Aorta (tissue), 5 donors: ENCODE measurements at places on chromosomes 12 and 14. TPM values are rescaled to one million over a fixed set of nuclear protein-coding genes. Genes with fewer than 3 reads are reported as not detected.

DNA sequence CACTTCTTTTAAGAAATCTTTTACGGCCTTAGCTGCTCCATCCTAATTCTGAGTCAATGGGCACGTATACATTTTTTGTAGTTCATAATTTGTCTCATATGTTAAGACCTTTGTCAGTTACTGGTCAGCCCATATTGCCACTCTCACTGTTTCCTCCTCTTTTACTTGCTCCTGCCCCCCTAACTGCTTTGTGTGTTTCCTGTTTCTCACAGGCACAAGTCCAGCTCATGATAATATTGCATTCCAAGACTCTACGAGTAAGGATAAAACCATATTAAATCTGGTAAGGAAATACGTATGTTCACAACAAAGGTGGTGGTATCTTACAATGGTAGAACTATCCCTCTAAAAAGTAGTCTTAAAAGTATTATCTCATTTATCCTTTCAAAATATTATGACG, 111.7 kb downstream of the DNAI7 start:
- H3K27ac ChIP-seq, result no peak overlapping the region
- H3K4me3 ChIP-seq, result no peak overlapping the region
- no peak for DNase-seq
- H3K4me1 ChIP-seq, result no peaks in the 10 kb centered on the region
- H3K36me3 ChIP-seq, result no peaks in the 10 kb centered on the region

Gene NKX2-1
- not detected for total RNA-seq

Gene ERBB3
- total RNA-seq, result 3.2 TPM

- H3K4me1 ChIP-seq, result no peaks in the 10 kb centered on the region
- H3K4me3 ChIP-seq, result no peak overlapping the region
- no peak overlapping the region for H3K27ac ChIP-seq
Observed at GRCh38 chr12:11600199-11600598, 49.3 kb upstream of the ETV6 start.

GRCh38 chr12:109592905-109593272, 19.3 kb downstream of the MVK start:
- DNase-seq, result no peak
- H3K4me3 ChIP-seq, result no peak overlapping the region
- H3K4me1 ChIP-seq, result no peaks in the 10 kb centered on the region
- no peaks in the 10 kb centered on the region for H3K27me3 ChIP-seq
- peaks cover 4% of the 10 kb centered on the region for H3K36me3 ChIP-seq
- H3K27ac ChIP-seq, result no peak overlapping the region

DNA sequence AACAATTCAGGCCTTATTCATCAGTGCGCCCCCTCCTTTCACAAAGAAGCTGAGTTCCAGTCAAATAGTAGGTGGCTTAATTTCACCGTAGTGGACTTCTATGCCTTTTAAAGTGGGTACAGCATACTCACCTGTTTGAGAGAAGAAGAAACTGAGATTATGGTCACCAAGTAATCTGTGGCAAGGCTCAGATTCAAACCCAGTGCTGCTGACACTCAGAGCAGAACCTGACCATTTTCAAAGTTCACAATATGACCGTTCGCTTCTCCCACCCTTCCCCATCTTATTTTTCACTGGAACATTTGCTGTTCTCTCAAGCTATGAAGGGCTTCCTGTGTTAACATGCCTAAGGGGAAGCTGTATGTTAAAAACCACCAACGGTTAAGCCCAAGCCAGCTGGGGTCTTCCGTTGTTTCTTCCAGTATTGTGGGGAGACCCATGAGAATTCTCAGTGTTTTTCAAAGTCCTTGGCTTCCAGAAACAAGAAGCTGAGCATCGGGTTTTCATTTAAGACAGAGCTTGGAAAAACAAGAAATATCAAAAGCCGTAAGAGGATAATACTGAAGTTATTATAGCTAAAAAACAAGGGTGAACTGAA, 6.1 kb upstream of the PSMA6 start:
- DNase-seq, result no peak
- H3K27me3 ChIP-seq, result no peaks in the 10 kb centered on the region
- H3K4me1 ChIP-seq, result no peaks in the 10 kb centered on the region
- H3K27ac ChIP-seq, result no peak overlapping the region
- H3K36me3 ChIP-seq, result no peaks in the 10 kb centered on the region
- no peak overlapping the region for H3K4me3 ChIP-seq

DNA sequence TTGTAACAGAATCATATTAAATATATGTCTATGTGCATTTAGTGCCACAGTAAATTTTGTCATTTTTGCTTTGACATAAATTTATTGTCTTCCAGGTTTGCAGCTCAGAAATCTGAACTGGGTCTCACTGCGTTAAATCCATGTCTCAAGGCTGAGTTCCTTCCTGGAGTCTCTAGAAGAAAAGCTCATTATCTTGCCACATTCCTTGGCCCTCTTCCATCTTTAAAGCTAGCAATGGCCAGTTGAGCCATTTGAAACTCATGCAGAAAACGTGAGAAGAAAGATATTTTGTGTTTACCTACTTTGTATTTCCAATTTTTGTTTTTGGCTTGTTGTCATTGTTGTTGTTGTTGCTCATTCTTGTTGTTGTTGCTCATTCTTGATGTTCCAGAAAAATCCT, 10.7 kb downstream of the PRH1 start:
- no peaks in the 10 kb centered on the region for H3K4me1 ChIP-seq
- no peaks in the 10 kb centered on the region for H3K27me3 ChIP-seq
- no peak overlapping the region for H3K4me3 ChIP-seq
- H3K36me3 ChIP-seq, result peaks cover 5% of the 10 kb centered on the region
- H3K27ac ChIP-seq, result no peak overlapping the region
- no peak for DNase-seq

- no peak overlapping the region for H3K4me3 ChIP-seq
- DNase-seq, result peak; percentile 95
- H3K27me3 ChIP-seq, result no peaks in the 10 kb centered on the region
- H3K4me1 ChIP-seq, result peaks cover 4% of the 10 kb centered on the region
- H3K36me3 ChIP-seq, result no peaks in the 10 kb centered on the region
Observed at GRCh38 chr12:49673446-49674317, 33.5 kb downstream of the FMNL3 start.

- no peak for DNase-seq
- no peaks in the 10 kb centered on the region for H3K36me3 ChIP-seq
- no peak overlapping the region for H3K27ac ChIP-seq
- H3K4me3 ChIP-seq, result no peak overlapping the region
Observed at GRCh38 chr14:80427101-80427500, 215.8 kb upstream of the DIO2 start.

DNA sequence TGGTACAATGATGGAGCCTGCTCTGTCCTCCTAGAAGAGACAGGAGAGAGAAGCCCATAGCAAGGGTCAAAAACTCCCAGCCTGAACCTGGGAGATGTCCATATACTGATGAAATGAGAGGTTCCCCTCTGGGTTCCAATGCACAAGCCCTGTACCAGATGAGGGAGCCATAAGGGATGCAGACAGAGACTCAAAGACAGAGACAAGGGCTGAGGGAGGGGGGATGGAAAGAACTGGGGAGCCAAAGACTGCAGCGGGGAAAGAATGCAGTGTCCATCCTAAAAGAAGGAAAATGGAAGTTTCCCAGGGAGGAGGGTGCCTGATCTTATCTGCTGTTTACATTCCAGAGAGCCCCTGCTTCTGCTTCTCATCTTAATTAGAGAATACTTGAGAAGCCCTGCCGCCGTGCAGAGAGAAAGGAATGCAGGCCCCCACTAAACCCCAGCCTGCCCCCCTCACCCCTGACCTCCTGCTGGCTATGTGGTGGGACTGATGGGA, 27.7 kb downstream of the KRT18 start:
- peaks cover 4% of the 10 kb centered on the region for H3K4me1 ChIP-seq
- no peak overlapping the region for H3K4me3 ChIP-seq
- H3K27ac ChIP-seq, result no peak overlapping the region
- no peak for DNase-seq
- H3K27me3 ChIP-seq, result no peaks in the 10 kb centered on the region

Gene CLEC1B
- not detected for total RNA-seq

Gene IFNG-AS1
- total RNA-seq, result 0.54 TPM

- H3K27me3 ChIP-seq, result no peaks in the 10 kb centered on the region
- no peak overlapping the region for H3K4me3 ChIP-seq
- no peaks in the 10 kb centered on the region for H3K4me1 ChIP-seq
Observed at GRCh38 chr14:67269298-67270060, 28.2 kb downstream of the PALS1 start.

DNA sequence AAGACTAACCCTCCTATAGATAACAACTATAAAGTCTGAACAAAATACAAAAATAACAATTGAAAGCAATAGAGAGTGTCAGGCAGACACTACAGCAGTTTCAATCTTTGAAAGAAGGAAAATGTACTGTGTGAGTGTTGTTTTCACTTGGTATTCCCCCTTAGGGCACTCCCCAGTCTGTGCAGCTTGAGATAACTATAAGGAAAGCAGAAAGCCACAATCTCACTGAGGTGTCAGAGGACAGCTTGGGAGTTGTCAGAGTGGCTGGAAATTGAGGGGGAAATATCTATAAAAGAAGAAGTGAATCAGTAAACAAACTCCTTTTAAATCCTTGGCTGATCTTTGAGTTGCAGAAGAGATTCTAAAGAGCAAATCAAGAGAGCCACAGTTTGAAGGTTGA, 364.8 kb downstream of the NELL2 start:
- H3K27ac ChIP-seq, result no peak overlapping the region
- no peak for DNase-seq
- no peaks in the 10 kb centered on the region for H3K4me1 ChIP-seq
- no peaks in the 10 kb centered on the region for H3K36me3 ChIP-seq
- H3K4me3 ChIP-seq, result no peak overlapping the region

Gene KRT6C
- total RNA-seq, result not detected

DNA sequence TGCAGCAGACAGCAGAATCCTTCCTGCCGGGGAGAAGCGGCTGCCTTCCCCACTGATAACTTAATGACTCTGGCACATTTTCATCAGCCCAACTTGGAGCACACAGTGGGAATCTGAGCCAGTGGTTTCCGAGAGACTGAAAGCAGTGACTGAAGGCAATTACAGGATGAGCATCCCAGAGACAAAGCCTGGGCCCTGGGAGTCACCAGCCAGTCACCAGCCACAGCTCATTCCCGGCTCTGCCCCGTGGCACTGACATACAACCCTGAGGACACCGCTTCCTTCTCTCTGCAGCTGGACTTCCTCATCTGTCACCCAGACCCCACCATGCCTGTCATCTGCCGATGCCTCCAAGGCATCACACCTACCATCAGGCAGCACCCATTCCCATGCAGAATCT, 192.3 kb downstream of the DPF3 start:
- H3K27me3 ChIP-seq, result no peaks in the 10 kb centered on the region
- H3K27ac ChIP-seq, result no peak overlapping the region
- no peak overlapping the region for H3K4me3 ChIP-seq
- no peaks in the 10 kb centered on the region for H3K4me1 ChIP-seq

Gene TAS2R30
- total RNA-seq, result 8.6 TPM

Gene PPP1R36
- total RNA-seq, result 0.42 TPM

- H3K27me3 ChIP-seq, result no peaks in the 10 kb centered on the region
- no peaks in the 10 kb centered on the region for H3K36me3 ChIP-seq
- DNase-seq, result no peak
- no peak overlapping the region for H3K4me3 ChIP-seq
Observed at GRCh38 chr14:104041430-104042104, 43.9 kb upstream of the ASPG start.

GRCh38 chr12:77299910-77300669, 234.7 kb upstream of the E2F7 start:
- no peaks in the 10 kb centered on the region for H3K4me1 ChIP-seq
- peaks cover 1% of the 10 kb centered on the region for H3K27me3 ChIP-seq
- H3K27ac ChIP-seq, result no peak overlapping the region

DNA sequence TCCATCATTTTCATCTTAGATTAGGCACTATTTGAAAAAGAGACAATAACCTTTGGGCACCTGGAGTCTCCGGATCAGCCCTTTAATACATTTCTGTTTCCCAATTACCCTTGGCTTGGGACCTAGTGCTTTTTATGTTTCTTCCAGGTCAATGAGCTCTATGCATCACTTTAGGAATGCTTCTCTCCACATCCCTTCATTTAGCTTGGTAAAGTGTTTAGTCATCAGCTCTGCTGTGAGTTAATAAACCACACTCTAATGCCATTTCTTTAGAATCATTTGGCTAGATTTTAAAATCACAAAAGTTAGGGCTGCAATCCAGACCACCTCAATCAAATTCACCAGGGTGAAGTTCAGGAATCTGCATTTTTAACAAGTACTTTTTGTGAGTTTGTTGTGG, 41.7 kb downstream of the RASSF9 start:
- no peaks in the 10 kb centered on the region for H3K36me3 ChIP-seq
- H3K27me3 ChIP-seq, result no peaks in the 10 kb centered on the region
- H3K4me3 ChIP-seq, result no peak overlapping the region
- DNase-seq, result no peak
- H3K27ac ChIP-seq, result no peak overlapping the region

DNA sequence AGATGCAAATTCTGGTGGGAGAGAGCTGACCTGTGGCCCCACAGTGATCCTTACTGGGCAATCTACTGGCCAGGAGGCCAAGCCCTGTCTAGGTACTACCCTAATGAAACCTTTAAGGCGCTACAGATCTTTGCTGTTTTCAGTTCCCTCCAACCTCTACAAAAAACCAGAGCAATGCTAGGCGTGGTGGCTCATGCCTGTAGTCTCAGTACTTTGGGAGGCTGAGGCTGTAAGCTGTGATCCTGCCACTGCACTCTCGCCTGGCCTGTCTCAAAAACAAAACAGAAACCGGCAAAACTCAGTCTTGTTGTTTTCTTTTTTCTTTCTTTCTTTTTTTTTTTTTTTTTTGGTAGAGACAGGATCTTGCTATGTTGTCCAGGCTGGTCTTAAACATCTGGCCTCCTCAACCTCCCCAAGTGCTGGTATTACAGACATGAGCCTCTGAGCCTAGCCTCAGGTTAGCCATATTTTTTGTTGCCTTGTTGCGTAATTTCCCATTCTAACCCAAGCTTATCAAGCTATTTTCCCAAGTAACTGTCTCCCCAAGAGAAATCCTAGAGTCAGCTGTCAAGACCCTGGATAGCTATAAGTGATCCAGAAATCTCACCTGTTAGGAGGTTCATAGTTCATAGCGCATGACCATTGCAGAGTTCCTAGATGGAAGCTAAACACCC, 2.8 kb downstream of the ETFBKMT start:
- H3K36me3 ChIP-seq, result no peaks in the 10 kb centered on the region
- DNase-seq, result no peak

GRCh38 chr14:91893007-91893406, 25.7 kb upstream of the TC2N start:
- peaks cover 4% of the 10 kb centered on the region for H3K4me1 ChIP-seq
- no peak for DNase-seq
- H3K27me3 ChIP-seq, result no peaks in the 10 kb centered on the region
- no peak overlapping the region for H3K4me3 ChIP-seq
- no peaks in the 10 kb centered on the region for H3K36me3 ChIP-seq
- H3K27ac ChIP-seq, result peak overlapping the region; percentile 97
